ENCODE measurements at places on chromosomes 1 and 21. TPM values are rescaled to one million over a fixed set of nuclear protein-coding genes. Genes with fewer than 3 reads are reported as not detected.

MRPL39 gene
- total RNA-seq: 35.1 TPM

SYCP1 gene
- not detected for total RNA-seq

FAM110D gene
- total RNA-seq: 0.05 TPM

ZNF678 gene
- 1.8 TPM for total RNA-seq

LCE3E gene
- not detected for total RNA-seq
